ENCODE measurements at places on chromosomes 3 and 15.
A peak's percentile ranks its signal among the peaks of the same experiment; 100 is the strongest.

- no peak for DNase-seq
These were observed 130.5 kb downstream of the KLF13 start for GRCh38 chr15:31457161-31457560.

- DNase-seq = no peak
These were observed 90.4 kb downstream of the FOXP1 start for GRCh38 chr3:71492974-71493771.

DNA sequence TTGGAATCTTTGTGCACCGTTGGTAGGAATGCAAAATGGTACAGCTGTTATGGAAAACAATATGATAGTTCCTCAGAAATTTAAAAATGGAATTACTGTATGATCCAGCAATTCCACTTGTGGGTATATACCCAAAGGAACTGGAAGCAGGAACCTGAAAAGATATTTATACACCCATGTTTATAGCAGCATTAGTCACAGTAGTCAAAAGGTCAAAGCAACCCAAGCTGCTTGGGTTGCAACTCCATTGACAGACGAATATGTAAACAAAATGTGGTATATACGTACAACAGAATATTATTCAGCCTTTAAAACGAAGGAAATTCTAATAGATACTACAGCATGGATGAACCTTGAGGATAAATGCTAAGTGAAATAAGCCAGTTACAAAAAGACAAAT is 35.0 kb upstream of the CAPN3 start:
- no peak for DNase-seq

DNA sequence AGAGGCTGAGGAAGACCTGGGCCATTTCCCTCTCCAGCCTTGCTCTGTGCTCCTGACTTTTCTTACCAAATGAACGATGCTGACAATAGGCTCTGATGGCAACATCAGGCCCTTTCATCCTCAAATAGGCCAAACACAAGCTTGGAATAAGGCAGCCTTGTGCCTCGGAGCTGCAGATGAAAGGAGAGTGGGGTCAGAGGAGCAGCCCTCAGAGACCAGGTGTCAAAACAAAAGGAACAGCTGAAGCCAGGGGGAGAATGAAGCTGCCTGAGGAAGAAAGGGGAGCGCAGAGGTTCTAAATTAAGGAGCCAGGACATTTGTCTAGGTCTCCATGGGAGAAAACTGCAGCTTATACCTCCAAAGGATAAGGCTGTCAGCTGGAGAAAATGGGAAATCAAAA is 5.1 kb downstream of the BFSP2 start:
- peak; percentile 43 for DNase-seq

- no peak for DNase-seq
These were observed 268.9 kb upstream of the LYSMD4 start for GRCh38 chr15:100002086-100002620.

- DNase-seq = peak; percentile 95
These were observed 17.6 kb upstream of the EPHB3 start for GRCh38 chr3:184543843-184544512.

DNA sequence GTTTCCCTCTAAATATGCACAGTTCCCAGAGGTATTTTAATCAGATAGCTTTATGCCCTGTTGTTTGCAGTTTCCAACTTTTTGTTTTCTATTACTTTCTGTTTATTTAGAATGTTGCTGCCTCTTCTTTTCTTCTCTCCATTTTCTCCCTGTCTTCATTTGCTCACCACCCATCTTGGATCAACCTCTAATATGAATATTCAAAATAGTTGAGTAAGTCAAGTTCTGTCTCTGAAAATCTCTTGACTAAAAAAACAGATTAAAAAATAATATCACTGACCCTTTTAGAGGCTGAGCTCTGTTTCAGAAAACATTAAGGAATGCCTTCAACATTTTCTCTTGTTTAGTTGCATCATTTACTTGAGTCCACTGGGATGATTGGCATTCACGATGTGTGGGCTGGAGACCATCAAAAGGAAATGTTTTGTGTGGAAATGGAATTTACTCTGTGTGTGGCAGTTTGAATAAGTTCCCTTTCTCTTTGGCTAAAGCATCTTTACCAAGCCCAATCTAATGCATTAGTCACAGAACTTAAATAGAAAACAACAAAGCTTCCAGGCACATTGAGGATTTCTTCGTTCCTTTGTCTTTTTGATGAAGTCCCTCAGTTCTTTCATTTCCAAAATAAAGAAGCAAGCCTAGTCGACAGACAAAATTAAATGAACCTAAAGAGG is 633.9 kb upstream of the TGFBR2 start:
- peak; percentile 62 for DNase-seq

GRCh38 chr3:78427303-78427702 is 1340.5 kb downstream of the ROBO1 start:
- DNase-seq = no peak

GRCh38 chr3:115380883-115381572 is 233.9 kb upstream of the ZBTB20 start:
- no peak for DNase-seq

GRCh38 chr15:99445272-99445850 is 120.4 kb upstream of the MEF2A start:
- no peak for DNase-seq

- DNase-seq = no peak
These were observed 173.2 kb upstream of the CHRM5 start for GRCh38 chr15:33795070-33795469.

- DNase-seq = no peak
These were observed 26.1 kb downstream of the CMSS1 start for GRCh38 chr3:99843590-99844258.

- DNase-seq = peak; percentile 30
These were observed 154.8 kb upstream of the LRIG1 start for GRCh38 chr3:66655671-66656070.

- DNase-seq = peak; percentile 66
These were observed 104.2 kb downstream of the IQCH start for GRCh38 chr15:67358812-67359211.

DNA sequence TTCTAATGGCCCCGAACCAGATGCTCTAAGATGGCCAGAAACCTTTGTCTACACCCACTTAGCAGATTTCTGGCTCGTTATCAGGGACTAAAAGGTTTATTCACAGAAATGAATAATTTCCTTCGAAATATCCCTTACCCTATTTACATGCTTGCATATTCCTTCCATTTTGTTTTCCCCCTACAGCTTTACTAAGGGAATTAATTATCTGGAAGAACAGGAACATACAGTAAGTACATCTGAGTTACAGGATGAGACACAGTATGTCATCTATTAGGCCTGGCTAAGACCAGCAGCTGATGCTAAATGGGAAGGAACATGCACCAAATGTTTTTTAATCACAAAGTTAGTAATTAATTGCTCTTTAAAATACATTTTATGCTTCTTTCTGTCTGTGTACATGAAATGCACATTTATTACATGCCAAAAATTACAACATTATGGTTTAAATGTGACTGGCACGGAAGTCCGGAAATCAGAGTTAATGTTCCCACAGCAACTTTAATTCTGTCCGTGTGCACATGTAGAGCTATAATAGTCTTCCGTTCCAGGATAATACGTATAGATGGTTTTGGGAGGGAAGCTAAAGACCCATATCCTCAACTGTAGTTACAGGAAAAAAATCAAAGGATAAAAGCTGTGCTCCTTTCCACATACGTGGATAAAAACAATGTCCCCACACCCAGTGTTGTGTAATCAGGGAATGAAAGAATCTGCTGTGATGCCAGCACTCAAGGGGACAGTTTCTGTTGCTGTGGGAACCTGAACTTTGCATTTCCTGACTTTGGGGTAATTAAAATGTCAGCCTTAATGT is 82.0 kb downstream of the TIGIT start:
- DNase-seq = peak; percentile 18

- no peak for DNase-seq
These were observed 38.6 kb downstream of the MOBP start for GRCh38 chr3:39505866-39506742.

DNA sequence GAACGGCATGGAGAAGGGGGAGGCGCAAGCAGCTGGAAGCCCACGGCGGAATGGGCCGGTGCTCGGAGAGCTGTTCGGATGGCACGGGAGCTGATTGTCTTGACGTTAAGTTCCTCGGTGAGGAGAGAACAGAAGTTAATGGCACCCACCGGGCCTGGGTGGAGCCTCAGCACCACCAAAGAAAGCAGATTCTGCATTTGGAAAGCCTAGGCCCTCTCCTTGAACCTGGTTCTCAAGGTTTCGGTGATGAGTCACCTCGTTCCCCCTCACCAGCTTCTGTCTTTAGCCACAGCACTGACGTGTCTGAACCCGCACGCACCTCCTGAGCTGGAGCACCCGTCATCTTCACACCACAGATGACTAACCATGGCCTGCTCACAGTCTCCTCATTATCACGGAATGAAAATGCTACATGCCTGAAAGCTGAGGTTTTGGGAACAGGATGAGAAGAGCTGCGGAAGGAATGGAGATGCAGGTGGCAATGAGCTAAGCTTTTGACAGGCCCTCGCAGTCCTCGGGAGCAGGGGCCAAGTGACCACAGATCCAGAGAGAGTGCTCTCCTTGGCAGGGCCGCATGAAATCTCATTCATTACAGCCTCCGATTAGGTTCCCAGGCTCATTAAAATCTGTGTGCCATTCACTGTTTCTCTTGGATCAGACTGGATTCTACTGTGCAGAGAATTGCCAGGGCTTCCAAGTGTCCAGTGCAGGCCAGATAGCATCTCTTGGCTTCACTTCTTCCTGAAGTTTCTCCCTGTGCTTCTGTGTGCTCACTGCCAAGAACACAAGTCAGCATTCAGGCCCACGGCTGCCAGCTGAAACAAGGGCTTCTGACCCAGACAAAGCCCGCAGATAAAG is 96.3 kb upstream of the DLG1 start:
- DNase-seq = peak; percentile 32

DNA sequence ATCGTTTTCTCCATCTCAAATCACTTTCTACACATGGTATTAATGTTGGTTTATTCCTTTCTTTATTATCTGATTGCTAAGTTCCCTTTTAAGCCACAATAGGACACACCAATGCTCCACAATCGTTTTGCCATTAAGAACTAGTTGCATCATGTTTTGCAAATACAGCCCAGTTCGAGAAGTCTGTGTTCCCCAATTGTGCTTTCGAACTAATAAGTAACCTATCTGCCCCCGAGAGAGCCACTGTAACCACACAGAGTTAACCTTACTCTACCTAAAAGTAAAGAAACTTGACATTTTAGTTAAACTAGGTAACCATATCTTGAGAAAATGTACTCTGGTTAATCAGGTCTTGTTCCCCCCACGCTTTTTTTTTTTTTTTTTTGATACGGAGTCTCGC is 39.1 kb downstream of the MAGI1 start:
- DNase-seq = no peak

GRCh38 chr3:129058441-129059200 is 2.0 kb upstream of the GP9 start:
- peak; percentile 42 for DNase-seq

GRCh38 chr3:10106919-10107318 is 1.1 kb downstream of the FANCD2OS start:
- DNase-seq = no peak

DNA sequence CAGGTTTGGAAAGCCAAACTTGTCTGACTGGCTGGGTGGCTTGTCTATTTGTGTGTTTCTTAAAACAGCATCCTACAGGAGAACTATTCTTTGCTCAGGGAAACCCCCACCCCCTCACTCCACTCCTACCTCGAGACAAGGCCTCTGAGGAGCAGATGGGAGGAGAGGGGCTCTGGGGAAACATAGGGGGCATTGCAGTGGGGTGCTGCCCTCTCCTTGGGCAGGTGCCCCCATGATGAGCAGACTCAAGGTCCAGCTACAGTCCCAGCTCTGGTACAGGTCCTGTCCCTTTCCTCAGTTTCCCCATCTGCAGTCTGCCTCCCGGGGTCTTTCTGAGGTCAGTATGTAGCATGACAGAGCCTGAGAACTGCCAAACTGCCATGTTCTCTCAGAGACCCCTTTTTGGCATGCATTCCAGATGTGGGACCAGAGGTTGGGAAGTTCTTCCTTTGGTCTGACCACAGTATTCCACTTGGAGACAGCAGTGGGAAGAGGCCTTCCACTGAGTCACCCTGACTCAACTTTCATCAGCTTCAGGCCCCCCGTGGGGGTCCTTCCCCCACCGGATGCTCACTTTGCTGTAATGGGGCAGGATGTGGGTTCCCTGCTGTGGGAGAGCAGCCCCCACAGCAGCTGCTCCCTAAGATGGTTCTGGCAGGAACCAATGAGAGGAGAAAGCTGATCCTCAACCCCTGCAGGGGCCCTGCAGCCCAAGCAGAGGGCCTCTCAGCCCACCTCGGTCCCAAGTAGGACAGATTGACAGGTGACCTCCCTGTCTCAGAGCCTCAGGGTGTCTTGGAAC is 32.3 kb upstream of the CYP11A1 start:
- DNase-seq = no peak

DNA sequence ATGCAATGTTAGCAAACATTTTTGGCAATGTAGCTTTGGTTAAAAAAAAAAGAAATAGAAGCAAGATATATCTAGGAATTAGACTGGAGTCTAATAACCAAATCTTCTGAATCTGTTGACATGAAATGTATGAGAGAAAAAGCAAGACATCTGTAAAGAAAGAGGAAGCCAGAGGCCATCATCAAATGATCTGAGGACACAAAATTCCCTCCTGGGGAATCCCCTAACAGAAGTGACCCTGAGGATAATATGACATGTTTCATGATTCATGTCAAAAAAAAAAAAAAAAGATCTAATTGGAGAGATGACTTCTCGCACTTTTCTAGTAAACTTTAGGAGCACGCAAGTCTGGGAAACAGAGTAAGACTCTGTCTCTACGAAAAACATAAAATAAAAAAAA is 70.9 kb downstream of the IMPG2 start:
- DNase-seq = no peak

GRCh38 chr15:65912235-65912634 is 42.9 kb downstream of the RAB11A start:
- no peak for DNase-seq

DNA sequence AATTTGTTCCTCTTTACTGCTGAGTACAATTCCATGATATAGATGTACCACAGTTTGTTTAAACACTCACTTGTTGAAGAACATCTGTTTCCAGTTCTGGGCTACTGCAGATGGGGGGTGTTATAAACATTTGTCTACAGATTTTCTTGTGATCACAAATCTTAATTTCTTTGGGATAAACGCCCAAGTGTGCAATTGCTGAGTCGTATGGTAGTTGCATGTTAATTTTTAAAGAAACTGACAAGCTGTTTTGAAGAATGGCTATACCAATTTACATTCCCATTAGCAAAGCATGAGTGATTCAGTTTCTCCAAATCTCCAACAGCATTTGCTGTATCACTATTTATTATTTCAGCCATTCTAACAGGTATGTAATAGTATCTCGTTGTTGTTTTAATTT is 242.0 kb upstream of the MRPL3 start:
- DNase-seq = no peak

DNA sequence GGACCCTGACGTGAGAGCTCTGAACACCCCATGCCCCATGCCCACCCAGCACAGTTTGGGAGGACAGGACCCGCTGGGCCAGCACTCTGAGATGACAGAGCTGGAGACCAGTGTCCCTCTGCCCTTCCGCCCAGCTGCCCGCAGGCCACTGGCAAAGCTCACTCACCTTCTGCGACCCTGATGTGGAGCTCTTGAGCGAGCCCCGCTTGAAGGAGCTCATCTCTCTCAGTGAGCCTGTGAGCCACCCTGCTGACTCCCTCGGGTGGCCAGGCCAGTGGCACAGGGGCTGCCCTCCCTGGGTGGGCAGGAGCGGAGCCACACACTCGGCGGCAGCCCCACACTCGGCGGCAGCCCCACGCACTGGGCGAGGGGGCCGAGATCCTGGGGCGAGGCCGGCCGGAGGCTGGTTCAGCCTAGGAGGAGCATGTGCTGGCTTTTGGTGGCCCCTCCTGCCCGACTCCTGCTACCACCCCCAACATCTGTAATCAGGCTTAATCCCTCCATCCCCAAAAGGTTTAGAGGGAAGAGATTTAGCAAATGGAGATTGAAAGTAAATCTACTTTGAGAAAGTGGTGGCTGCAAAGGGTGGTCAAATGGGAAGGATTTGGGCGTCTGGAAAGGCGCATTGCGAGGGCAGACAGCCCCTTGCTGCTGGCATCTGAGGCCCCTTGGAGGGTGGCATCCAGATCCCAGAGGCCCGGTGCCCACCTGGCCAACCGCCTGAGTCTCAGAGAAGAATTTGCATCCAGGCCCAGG is 59.4 kb upstream of the TRPM1 start:
- DNase-seq = no peak
